AG08396 (cell line): ENCODE measurements at places on chromosomes 4 and X.
A peak's percentile ranks its signal among the peaks of the same experiment; 100 is the strongest.

- no peak for DNase-seq
Measured at GRCh38 chr4:72110886-72111285, 79.1 kb downstream of the NPFFR2 start.

DNA sequence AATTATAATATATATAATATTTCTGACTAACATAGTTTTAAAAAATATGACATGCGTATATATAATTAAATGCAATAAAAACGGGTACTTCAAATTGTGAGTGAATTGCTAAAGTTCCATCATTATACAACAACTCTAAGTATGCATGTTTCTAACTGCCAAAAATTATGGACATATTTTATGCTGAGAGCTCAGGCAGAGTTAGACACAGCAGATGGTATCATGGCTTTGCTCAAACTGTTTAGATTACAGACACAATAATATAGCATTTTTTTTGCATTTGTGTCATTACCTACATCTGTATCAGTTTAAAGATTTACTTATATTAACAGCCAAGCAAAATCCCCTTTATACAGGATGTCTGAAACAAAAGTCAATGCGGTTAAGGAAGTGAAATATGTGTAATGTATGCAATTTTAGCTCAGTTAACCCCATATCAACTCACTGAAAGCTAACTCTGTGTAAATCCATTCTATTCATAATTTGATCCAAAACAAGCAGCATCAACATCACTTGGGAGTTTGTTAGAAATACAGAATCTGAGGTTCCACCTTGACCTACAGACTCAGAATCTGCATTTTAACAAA, 119.1 kb upstream of the CNKSR2 start:
- no peak for DNase-seq

DNA sequence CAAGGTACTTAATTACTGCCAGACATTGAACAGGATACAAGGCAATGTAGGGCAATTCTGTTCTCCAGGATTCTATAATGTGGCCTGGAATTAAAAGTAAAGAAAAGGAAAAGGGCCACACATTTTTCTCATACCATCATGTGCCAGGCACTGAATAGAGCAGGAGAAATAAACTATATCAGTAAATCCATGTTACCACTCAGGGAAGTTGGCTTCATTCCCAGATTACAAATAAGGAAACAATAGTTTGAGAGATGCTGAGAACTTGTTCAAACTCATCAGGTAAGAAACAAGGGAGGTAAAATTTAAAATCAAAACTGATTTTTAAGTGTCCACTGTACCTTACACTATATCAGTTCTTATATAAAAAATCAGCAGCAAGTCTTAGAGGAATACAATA, 645.0 kb upstream of the ATOH1 start:
- no peak for DNase-seq

DNA sequence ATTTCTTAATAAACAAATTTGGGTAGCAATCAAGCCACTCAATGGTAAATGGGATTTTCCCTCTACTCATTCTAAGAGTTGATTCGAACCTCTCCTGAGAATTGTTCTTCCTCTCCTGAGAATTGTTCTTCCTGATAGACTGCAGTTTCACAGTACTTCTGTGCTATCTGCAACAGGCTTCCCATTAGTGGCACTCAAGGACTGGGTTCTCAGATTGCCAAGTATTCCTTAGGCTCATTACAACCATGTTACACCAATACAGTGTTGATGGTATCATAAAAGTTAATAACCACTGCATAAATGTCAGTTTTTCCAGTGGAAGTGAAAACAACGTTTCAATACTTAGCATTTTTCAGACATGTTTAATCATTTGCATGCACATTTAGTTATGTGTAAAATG, 201.6 kb downstream of the FRMPD4 start:
- DNase-seq, result no peak

GRCh38 chr4:163913571-163913970, 419.1 kb downstream of the TMA16 start:
- DNase-seq, result no peak

DNA sequence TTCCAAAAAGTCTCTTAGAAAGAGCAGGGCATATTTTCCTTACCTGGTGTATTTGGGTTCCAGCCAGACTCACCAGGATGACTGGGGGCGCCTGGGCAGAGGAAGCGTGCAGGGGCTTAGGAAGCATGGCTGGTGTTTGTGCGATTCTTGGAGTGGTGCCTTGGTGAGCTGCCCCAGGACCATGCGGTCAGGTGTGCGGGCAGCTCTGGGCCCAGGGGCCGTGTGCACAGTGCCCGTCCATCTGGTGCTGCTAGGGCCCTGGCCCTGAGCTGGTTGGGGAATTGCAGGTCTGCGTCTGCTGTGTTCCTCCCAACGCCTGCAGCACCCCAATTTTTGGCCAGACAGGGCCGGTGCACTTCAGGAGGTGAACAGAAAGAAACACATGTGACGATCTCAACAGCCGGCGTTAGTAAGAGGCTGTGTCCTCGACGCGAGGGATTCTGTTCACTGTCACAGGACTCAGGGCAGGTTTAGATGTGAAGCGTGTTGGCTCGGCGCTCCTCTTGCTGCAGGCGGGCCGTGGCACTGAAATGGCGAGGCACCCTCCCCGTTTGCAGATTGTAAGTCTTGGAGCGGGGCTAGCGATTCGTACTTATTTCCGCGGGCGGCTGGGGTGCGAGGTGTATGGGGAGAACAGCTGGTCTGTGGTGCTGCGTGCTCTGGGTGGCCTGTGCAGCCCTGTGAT, 15.2 kb downstream of the RGS12 start:
- no peak for DNase-seq

GRCh38 chr4:142373610-142374009, 472.5 kb downstream of the INPP4B start:
- DNase-seq, result no peak

DNA sequence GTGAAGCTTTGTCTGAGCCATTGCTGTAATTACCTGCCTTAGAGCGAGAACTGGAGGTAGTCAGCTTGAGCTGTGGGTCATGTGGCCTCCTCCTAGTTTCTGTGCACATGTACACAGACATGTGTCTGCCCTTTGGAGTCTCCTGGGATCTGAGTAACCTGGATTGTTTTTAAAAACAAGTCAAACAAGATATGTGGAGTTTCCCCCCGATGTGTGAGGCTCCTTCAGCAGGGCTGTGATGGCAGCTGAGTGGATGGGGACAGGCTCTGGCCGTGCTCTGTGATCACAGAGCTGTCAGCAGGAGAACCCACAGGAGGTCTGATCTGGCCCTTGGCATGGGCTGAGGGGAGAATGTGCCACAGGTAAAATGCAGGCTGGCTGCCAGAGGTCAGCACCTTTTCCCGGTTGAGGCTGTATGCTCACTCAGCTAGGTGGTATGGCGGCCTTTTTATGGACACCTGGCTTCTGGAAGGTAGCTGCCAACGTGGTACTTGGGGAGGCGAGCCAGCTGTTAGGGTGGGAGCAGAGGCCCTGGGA, 38.4 kb downstream of the NOP14 start:
- DNase-seq, result no peak

DNA sequence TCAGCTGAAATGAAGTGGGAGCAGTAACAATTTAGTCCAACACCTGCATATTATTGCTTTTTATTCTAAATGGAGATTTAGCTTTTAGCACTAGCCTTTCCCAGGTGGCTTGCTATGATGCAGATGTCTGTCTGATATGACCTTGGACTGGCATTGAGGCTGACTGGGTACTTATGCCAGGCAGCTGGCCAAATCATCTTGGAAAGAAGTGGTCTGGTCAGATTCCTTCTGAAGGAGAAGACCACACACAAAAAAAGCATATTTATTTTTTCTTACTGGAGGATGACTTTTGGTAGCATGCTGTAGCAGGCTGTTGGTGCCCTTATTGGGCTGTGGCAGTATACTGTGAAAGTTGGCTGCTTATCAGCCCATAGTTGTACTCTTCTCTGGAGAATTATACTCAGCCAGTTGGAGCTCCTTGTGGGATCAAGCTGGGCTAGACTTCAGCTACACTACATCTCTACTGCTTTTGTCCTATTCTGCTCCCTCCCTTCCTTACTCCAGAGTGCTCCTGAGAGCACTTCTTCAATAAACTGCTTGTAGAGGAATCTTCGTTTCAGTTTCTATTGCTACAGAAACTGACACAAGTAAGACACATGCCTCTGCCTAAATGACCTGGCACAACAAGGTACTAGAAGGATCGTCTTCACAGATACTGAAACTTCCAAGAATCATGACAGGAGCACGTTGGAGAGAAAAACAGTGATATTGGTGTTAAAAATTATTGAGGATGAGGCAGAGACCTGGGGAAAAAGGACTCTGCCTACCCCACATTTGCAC, 196.8 kb upstream of the RPS6KA3 start:
- no peak for DNase-seq

DNA sequence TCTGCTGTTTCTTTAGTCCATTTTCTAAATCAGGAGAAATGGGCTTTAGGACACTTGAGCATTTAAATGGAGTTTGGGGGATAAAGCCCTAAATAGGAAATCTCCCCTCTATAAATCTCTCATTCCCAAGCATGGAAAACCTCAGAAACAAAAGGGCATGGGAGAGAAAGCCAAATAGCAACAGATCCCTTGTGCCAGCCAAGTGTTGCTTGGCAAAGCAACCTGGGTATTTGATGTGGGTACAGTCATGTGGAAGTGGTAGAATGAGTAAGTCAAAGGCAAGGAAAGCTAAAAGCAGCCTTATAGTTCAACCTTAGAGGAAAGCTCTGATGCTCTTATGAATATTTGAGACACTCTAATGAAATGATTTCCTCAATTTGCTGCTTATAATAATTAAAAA, 29.5 kb upstream of the SERTM2 start:
- no peak for DNase-seq

DNA sequence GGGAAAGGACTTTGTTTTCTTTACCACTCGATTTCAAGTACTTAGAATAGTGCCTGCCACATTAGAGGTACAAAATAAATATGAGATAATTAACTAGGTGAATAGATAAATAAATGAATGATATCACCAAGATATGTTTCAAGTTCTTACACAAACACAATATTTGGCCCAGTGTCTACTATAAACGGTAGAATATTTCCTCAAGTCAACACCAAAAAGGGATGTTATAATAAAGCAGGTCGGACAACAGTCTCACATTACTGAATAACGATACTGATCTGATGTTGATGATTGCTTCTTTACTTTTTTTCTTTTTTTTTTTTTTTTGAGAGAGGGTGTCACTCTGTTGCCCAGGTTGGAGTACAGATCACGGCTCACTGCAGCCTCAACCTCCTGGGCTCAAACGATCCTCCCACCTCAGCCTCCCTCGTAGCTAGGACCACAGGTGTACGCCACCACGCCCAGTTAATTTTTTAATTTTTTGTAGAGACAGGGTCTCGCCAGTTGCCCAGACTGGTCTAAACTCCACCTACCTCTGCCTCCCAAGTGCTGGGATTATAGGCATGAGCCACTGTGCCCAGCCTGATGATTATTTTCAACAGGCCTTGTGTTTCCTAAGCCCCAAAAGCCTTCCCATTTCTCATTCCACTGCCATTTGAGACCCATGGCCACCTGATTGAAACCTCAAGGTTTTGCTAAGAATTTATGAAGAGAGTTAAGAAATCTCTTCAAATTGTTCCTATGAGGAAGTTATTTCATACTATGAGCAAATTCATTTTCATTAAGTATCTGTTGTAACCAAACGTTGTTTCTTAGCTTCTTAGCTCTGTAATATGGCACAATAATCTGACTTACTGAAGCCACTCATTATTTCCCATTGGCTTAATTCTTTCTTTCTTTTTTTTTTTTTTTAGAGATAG, 2.3 kb downstream of the MANBA start:
- DNase-seq, result no peak

- no peak for DNase-seq
Measured at GRCh38 chr4:151359576-151359975, 34.2 kb upstream of the SH3D19 start.

DNA sequence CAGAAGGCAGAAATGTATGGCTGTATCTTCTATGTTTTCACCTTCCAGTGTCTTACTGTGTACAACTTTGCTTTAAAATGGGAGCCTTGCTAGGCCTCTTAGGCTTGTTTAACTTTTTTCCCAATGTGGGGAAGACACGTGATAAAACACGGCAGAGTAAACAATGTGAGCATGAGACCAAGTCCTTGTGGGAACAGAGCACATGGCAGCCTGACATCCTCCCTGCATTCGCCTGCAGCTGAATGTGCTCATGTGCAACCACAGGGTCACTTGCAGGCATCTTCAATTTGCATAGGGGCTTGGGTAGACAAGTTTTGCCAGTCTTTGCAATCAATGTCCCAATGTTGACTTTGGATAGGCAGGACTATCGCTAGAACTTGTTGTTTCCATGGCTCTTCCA, 91.8 kb downstream of the CCNG2 start:
- DNase-seq, result no peak

- no peak for DNase-seq
Measured at GRCh38 chr4:183100827-183101226, 1.8 kb downstream of the WWC2 start.

- no peak for DNase-seq
Measured at GRCh38 chr4:30802622-30803323, 82.6 kb downstream of the PCDH7 start.

DNA sequence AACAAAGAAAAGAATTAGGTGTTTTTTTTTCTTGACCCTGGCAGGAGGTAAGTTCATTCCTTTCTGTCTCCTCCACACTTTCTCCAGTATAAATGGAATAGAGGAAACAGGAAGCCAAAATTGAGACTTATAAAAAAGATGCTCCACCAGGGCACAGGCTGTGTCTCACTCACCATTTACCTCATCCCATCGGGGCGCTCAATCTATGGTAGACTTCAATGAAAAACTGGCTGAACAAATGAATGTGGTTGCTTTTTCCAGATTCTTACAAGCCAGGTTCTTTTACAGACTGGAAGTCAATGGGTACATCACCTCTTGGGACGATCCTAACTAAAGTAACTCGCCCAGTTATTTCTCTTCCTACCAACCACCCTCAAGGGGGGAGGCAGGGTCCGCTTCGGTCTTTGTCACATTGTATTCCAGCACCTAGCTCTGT, 685 bp downstream of the COMMD8 start:
- DNase-seq, result peak; percentile 7

GRCh38 chr4:164931551-164932324, 45.7 kb downstream of the TRIM61 start:
- peak; percentile 12 for DNase-seq

DNA sequence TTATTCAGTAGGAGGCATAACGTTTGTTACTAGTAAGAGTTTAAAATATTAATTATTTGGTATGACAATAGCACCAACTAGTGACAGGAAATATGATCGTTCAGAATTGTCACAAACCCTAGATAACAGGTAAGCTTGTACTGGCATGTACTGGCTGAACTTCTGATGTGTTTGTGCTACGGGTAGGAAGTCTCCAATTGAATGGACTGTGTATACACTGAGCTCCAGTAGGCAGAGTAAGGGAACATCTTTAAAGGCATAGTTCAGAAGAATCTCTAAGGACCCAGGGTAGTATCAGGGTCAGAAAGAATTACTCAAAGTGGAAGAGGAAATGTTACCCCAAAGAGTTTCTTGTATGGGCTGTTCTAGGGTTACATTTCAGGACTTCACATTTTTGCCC, 230.4 kb downstream of the EDA2R start:
- no peak for DNase-seq

DNA sequence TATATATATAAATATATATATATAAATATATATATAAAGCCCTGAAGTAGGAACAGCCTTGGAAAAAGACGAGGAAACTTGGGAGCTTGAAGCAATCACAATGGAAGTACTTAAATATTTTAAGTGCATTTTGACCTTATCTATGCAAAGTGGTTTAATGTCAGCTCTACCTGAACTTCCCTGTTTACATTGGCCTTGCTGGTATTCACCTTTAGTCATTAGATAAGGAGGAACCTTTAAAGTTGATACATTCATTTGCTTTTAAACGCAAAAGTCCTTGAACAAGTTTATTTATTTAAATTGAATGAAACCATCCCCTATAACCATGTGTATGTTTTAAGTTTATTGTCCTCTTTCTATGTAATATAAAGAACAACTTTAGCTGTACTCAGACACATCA, 166.7 kb upstream of the ANKRD50 start:
- DNase-seq, result no peak
